ENCODE measurements at places on chromosomes 4 and X. TPM values are rescaled to one million over a fixed set of nuclear protein-coding genes. Genes with fewer than 3 reads are reported as not detected.

Gene HTRA3
- total RNA-seq = 0.80 TPM

Gene MAGEB17
- not detected for total RNA-seq

Gene UGT8
- 11.6 TPM for total RNA-seq

Gene DAPP1
- 18.3 TPM for total RNA-seq

DNA sequence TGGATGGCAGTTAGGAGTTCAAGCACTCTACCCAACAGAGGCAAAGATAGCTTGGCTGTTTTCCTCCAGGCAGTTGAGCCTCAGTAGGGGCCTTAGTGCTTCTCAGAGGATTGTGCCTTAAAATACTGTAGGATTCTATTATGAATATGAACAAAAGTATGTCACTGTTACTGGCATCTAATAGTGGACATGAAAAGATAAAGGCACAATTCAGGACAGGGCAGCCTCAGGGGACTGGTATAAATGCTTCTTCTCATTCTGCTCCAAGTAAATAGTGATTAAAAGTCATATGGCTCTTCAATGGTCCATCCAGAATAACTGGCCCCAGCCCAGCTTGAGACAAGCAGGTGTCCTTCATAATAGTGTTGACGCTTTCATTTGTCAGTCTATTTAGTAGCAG lies 17.7 kb downstream of the COL4A6 start:
- DNase-seq = no peak

DNA sequence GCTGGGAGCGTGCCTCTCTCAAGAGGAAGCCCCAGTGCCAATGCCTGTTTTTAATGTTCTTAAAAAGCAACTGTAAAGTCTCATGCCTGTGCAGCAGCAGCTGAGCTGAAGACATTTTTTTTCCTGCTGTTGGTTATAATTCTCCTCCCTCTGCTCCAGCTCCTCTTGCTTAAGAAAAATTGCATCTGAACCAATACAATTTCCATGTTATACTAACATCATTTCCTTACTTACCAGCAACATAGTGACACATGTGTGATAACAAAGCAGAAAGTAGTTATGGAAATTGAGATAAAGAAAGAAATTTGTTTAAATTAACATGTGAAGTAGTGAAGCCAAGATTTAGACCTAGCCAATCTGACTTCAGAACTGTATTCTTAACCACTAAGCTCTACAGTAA lies 101.4 kb downstream of the TBC1D19 start:
- DNase-seq = no peak

GRCh38 chrX:24189490-24189889 lies 40.0 kb downstream of the ZFX start:
- no peak for DNase-seq

- no peak for DNase-seq
These were observed 194.0 kb upstream of the CASK start for GRCh38 chrX:42117318-42117717.

- no peak for DNase-seq
These were observed 40.7 kb downstream of the KLHL2 start for GRCh38 chr4:165248102-165248501.

DNA sequence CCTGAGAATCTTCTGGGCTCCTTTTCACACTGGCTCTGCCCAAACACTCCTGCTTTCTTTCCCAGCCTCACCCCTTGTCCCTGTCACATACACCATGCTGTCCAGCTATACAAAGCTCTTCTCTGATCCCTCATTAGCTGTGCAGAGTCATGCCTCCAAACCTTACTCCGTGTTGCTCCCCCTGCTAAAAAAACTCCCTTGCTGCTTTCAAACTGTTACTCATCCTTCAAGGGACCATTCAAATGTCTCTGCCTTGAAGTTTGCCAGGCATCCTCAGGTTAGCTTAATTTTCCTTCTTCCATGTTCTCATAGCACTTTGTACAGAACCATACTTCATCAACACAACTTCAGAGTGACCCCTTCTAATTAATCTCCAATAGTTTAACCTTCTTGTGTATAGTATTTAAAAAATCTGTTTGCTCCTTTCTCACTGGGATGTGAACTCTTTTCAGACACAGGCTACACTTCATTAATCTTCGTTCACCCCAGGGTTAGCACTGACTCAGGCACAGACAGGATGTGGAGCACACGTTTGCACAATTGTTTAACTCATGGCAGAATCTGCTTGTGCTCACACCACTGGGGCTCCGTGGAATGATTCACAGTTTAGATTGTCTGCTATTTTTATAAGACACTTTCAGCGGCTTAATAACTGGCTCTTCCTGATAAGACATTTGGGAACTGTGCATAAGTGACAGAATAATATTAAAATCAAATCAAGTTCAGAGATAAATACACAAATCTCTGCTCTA lies 21.4 kb upstream of the SEL1L3 start:
- peak; percentile 68 for DNase-seq

- DNase-seq = peak; percentile 94
These were observed 43.1 kb upstream of the FGF2 start for GRCh38 chr4:122783301-122784215.

- no peak for DNase-seq
These were observed 34.6 kb downstream of the SEPTIN11 start for GRCh38 chr4:76984127-76984526.

- DNase-seq = no peak
These were observed 1360.0 kb downstream of the TECRL start for GRCh38 chr4:63049278-63049677.

- DNase-seq = no peak
These were observed 56.2 kb downstream of the ADRA2C start for GRCh38 chr4:3822230-3822947.

DNA sequence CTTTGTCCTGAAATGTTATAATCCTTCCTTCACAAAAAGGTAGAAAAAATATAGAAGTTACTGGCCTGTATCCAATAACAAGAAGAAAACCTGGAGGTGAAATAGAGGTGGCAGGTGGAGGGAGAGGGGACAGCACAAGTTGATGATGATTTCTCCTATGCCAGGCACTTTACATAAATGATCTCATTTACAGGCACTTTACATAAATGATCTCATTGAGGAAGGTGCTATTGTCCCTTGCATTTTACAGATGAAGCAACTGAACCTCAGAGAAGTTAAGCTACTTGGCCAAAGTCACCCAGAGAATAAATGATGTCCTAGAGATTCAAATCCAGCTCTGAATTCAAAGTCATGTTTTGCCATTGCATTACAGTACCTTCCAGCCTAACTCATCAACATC lies 7.1 kb upstream of the OPHN1 start:
- DNase-seq = no peak

All from epithelial cell of proximal tubule (primary cell).